ENCODE measurements at places on chromosomes 2 and 18.

DNA sequence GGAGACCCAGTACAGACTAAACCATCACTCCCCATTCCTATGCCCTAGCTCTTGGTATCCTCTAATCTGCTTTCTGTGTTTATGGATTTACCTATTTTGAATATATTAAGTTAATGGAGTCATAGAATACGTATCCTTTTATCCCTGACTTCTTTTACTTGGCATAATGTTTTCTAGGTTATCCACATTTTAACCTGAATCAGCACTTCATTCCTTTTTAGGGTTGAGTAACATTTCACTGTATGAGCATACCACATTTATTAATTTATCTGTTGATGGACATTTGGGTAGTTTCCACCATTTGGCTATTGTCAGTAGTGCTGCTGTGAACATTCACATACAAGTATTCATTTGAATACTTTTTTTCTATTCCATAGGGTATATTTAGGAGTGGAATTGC is 157.3 kb upstream of the CTNNA2 start:
- DNase-seq, result no peak

GRCh38 chr2:66781804-66782203 is 346.9 kb downstream of the MEIS1 start:
- DNase-seq, result no peak

- DNase-seq, result peak; percentile 10
Observed at GRCh38 chr2:59236723-59237122, 995.6 kb upstream of the FANCL start.

GRCh38 chr2:100040906-100041305 is 101.5 kb downstream of the AFF3 start:
- no peak for DNase-seq

DNA sequence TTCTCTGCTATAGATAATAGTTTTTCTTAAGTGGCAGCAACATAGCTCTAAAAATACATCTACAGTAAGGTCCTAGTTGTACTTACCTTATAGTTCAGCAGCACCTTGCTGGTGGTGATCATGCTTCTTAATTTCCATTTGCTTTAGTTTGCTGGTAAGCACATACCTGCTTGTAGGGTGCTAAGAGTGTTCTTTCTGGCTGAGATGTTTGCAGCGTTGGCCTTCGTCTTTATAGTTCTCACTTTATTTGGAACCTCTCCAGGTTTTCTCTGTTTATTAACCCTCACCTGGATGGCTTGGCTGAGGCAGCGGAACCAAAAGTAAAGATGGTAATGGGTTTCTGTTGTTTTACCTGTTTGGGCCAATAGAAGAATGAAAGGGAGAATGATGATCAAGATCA is 123.6 kb upstream of the EFEMP1 start:
- no peak for DNase-seq

GRCh38 chr2:60213865-60214625 is 339.4 kb downstream of the BCL11A start:
- peak; percentile 27 for DNase-seq

GRCh38 chr2:30400151-30400954 is 46.7 kb upstream of the LCLAT1 start:
- DNase-seq, result no peak

DNA sequence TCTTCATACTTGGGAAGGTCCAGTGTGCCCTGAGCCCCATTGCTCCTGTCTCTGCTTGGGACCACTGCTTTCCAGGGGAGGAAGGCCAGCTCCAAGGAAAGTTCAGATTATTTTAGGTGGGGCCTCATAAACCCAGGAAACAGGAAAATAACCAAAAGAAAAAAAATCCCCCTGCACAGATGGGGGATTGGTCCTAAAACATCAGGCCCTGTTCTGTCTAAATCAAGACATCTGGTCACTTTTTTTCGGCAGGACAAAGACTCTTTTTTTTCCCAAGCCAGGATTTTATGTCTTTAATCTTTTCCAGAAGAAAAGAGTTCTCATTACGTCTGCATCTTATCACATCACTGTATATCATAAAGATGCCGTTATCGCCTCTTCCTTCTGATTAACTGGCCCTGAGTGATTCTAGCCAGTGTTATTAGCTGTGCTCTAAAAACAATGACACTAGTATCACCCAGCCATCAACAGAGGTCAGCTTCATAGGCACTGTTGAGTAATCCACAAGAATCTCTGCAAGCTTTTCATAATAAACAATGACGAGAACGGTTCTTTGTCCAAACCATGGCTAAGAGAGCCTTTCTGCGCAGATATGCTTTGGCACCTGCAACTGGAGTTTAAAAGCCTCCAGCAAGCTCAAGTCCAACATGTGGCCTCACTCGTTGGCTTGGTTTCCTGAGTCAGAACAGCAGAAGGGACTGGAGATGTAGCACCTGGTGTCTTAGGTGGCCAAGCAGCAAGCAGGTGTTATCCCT is 138.2 kb downstream of the VAPA start:
- DNase-seq, result no peak

DNA sequence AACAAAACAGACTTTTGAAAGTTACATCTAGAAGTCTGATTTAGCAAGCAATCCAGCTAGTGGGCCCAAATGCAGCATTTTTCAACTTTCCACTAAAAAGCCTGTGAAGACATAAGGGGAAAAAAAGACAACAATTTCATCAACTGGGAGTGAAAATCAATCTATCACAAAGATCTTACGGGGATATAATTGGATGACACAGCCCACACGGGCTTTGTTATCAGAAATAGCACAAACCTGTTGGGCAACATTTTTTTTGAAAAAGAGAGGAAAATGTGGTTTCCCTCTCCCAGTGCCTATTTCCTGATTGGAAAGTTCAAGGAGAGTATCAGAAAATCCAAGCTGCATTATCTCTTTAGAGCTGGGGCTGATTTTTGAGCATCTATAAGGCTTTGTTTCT is 132.7 kb downstream of the EVA1A start:
- DNase-seq, result no peak

DNA sequence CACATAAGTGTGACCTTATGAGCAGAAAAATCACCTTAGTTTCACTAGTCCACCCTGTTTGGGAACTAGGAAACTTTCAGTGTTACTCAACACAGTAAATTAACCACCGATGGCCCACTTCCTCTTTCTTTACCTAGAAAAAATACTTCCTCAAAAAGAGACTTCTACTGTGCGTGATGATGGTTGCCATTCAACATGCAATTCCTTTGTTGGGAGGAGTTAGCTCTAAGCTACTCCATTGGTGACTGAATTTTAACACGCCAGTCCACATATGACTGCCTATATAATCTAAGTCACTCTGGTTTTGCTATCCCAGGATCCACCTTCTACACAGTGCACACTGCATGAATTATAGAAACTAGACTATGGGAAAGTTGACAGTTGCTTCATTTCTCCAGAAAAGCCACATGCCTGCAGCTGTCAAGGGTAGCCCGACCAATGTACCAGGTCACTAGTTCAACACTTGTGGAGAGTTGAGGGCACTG is 47.8 kb upstream of the REG3G start:
- peak; percentile 87 for DNase-seq

GRCh38 chr18:13580351-13580750 is 146.0 kb downstream of the FAM210A start:
- no peak for DNase-seq

DNA sequence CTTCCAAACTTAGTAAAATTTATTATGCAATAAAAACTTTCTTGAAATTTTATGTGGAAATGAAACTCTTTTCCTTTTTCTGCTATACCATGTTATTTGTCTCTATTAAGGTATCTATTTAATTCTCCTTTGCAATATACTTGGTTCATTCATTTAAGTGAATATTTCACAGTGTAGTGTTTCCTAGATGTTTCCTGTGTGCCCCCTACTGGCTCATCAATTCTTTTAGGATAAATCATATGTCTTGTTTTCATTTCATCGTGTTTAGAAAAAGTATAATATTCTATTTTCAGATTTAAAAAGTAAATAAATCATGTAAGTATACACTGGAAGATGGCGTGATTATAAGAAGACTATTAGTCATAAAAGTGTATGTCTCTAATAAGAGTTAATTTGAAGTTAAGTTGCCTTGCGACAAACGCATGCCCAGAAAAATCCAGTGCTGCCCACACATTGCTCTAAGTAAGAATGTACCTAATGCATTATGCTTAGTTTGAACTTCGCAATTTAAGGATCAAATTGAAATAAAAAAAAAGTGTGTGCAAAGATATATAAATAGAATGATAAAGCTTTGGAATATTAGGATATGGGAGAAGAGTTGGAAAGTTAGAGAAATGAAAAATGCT is 525.4 kb downstream of the KCNJ3 start:
- no peak for DNase-seq

DNA sequence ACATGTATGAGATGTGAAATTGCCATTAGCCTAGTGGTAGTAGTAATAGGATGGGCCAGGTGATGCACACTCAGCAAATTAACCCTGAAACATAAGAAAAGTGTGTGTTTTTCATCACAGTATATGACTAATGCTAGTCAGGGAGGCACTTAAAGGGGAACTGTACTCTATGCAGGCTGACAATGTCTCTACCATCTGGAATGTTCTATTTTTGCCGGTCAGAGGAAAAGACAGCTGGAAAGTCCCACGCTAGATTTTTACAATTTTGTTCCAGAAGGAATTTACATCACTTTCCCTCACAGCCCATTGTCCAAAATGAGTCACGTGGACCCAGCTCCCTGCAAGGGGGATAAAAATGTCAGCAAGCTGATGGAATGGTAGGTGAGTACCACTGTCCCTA is 746.3 kb upstream of the CHAC2 start:
- DNase-seq, result no peak

DNA sequence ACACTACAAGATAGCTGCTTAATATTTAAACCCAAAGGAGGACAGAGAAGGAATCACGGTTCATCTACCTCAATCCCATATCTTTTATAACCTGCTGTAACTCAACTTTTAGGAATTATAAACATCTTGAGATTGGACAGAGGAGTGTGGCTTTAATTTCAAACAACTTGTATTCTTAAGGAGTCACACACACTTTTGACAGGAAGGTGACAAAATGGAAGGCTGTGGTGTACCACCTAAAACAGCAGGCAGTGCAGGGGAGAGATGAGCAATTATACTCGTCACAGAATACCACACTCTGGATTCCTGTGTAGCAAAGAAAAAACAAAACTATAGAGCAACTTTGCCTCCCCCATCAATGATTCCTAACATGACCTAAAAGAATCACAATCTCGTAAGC is 194.8 kb downstream of the ZEB2 start:
- no peak for DNase-seq

GRCh38 chr2:89825034-89825433 is 1133.6 kb downstream of the RPIA start:
- no peak for DNase-seq

DNA sequence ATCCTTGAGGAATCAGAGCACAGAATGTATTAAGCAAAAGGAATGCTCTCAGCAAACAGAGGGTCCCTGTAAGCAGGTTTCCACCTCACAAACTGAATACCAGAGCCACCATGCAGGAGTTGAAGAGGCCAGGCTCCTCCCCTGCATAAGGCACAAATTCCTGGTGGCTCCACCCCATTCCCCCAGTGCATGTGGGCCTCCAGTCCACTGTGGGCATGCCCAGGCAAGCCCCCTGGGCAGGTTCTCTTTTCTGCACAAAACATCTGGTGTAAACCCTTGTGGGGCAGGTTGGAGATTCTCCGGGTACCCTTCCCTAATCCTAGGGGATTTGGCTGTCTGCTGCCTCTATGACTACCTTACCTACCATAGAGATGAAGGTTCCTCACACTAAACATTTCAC is 166.5 kb downstream of the PTPRM start:
- no peak for DNase-seq

DNA sequence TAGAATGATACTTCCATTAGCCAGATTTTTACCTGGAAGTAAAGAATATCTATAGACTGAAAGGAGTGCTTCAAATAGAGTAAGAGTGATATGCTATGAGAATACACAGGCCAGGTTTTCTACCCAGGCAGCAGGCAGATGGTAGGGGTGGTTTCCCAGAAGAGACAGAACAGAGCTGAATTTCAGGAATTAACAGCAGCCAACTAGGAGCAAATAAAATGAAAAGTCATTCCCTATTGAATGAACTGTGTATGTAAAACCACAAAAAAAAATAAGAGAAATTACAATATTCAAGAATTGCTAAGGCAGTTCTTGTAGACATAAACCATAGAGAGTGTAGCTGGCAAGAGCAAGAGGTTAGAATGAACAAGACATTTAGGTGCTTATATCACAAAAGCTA is 336.8 kb downstream of the KCNJ3 start:
- DNase-seq, result no peak

GRCh38 chr18:26406854-26407517 is 141.4 kb downstream of the KCTD1 start:
- no peak for DNase-seq

- no peak for DNase-seq
Observed at GRCh38 chr2:136185981-136186776, 68.2 kb upstream of the CXCR4 start.

GRCh38 chr18:39611381-39612100 is 2045.9 kb upstream of the CELF4 start:
- DNase-seq, result no peak

GRCh38 chr2:68454719-68455118 is 12.4 kb downstream of the FBXO48 start:
- no peak for DNase-seq

GRCh38 chr2:104865096-104865470 is 11.2 kb downstream of the POU3F3 start:
- DNase-seq, result no peak

- no peak for DNase-seq
Observed at GRCh38 chr2:100945433-100945740, 56.7 kb upstream of the RPL31 start.

GRCh38 chr2:29117636-29118303 is 2.6 kb downstream of the CLIP4 start:
- no peak for DNase-seq

GRCh38 chr2:32718752-32719151 is 90.9 kb downstream of the TTC27 start:
- no peak for DNase-seq

GRCh38 chr2:172985139-172985892 is 90.3 kb upstream of the MAP3K20 start:
- DNase-seq, result no peak

- DNase-seq, result no peak
Observed at GRCh38 chr2:1024981-1025380, 74.3 kb downstream of the SNTG2 start.

Measured in HL-60 (cell line).